Cortex of kidney (tissue), 1 donor: ENCODE measurements at places on chromosomes 6 and 20.

DNA sequence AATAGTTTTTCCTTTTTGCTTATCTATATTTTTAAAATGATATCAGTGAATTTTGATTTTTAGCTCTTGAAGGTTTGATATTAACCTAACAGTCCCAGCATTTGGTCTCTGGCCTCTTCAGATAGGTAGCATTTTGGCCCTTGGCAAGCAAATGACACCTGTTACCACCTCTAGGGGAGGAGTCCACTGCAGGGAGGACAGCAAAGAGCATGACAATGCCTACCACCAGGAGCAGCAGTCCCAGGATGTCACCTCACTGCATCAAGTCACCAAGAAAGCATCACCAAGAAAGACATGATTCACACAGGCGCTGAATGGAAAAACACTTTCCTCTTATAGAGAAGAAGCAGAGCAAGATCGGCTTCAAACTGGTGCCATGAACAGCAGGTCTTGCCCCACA, 224.3 kb downstream of the UBE3D start:
- DNase-seq, result no peak

DNA sequence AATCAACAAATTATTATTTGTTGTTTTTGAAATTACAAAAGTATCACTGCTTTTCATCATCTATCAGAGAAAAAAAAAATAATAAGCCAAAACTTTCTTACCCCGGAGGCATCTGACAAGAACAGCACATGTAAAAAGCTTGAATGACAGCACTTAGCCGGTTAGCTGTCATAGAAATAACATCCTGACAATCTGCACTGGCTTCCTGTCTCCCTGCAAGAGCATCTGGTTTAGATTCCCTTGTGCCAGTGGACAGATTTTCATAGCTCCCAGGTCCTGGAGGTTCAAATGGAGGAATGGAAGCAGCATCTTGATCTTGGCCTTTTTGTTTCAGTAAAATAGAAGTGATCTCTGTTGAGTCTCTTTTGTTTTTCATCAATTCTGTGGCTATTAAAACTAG, 74.8 kb downstream of the HACE1 start:
- no peak for DNase-seq

DNA sequence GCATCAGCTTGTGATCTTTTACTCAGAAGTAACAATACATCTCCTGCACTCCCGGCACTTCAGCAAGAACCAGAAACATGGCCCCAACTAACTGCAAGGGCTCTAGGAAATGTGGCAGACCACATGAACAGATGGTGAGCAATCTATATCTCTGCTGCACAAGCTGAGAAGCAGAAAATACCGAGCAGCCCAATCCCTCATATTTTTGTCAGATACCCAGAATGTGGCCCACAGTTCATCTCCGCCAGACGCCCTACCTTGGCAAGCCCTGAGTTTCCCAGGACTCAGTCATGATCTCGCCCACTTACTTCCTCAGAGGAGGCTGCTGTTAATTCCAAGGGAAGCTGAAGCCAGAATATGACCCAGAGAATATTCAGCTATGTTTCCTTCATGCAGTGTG, 63.1 kb upstream of the PHACTR1 start:
- no peak for DNase-seq

DNA sequence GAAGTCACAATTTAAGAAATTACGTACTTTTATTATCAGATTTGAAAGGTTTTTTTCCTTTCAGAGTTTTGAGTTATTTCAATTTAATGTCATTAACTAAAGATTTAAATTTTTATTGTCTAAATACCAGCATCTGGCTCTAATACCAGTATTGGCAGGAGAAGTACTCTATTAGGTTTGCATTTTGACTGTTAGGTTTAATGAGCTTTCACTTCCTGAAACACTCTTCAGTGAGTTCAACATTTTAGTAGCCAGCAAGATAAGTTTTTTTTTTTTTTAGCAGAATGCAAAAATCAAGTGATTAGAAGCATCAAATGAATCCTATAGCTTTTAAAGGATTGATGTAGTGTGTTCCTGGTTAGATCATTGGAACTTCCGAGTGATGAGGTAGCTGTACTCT, 34.0 kb upstream of the SCGN start:
- DNase-seq, result no peak

- DNase-seq, result no peak
Measured at GRCh38 chr6:39086294-39086693, 28.7 kb downstream of the SAYSD1 start.

DNA sequence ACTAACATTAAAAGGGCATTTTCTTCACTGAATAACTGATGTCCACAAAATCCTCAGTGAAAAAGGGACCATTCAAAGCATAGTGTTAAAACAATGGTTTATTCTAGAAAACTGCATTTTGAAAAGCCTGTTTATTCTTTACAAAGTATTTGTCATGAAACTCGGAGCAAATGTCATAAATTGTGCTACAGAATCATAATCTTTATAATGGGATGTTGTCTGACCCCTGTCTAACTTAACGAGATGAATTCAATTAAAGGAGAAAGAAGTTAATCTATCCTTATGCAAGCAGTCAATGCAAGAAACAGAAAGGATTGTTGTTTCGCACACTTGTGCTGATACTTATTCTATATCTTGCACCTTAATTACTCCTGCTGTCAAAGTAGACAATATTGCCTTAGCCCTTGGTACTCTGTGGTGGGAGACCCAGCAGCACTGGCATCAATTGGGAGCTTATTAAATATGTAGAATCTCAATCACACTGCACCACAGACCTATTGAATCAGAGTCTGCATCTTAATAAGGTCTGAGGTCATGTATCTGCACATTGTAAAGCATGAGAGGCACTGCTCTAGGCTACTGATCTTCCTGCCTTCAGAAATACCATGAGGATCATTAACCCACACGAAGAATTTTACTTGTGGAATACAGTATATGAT, 708.3 kb downstream of the HDGFL1 start:
- DNase-seq, result no peak

- DNase-seq, result no peak
Measured at GRCh38 chr20:24277196-24277595, 192.2 kb upstream of the SYNDIG1 start.
